ENCODE measurements at places on chromosomes 2 and 18.
A peak's percentile ranks its signal among the peaks of the same experiment; 100 is the strongest.

GRCh38 chr18:13543144-13543543, 183.2 kb downstream of the FAM210A start:
- DNase-seq = no peak

DNA sequence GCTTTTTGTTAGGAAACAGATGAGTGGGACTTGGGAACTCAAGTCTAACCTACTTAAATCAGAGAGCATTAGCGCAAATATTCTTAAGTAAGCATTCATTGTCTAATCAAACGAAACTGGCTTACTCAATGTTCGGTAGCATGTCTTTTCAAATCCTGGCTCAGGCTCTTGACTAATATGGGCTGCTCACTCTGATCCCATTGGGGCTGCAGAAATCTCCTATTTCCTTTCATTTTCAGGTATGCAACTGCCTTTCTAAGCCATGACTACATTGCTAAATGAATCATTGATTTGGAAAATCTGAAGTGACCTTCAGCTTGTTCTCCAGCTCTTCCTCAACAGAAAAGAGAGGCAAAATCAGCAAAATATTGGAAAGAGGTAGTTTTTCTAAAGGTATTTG, 2084.4 kb upstream of the PIK3C3 start:
- DNase-seq = no peak

DNA sequence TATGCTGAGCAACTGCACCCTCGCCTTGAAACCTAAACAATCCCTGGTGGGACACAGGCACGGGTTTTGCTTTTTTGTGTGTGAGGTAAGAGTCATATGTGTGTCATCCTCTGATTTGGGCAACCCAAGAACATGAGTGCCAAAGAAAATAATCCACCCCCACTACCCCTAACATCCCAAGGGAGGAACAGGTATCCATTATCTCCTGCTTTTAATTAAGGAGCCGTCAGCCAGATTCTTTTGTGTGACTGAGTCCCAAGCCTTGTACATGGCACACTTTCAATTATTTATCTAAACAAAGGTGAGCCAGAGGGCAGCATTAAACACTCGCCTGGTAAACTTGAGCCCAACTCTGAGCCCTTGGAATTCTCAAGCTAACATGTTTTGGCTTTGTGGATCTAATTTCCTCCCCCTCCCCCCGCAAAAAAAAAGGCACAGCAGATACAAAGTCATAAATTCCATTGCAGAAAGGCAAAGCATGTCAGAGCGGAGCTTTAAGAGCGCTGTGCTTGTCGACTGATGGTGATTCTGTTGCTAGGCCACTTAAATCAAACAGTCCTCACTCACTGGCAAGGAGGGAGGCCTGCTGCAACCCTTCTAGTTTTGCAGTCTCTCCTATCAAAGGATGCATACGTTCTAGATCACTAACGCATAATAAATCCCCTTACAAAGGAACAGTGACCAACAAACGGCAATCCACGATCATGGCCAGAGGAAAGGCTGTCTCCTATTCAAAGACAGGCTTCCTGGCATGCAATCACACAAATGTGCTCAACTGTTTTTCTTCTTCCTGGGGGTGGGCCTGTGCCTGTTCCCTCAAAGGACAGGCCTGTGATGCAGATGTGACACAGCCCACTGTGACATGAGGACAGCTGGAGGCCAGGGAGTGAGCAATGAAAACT, 143.5 kb upstream of the LMAN1 start:
- peak; percentile 83 for DNase-seq

DNA sequence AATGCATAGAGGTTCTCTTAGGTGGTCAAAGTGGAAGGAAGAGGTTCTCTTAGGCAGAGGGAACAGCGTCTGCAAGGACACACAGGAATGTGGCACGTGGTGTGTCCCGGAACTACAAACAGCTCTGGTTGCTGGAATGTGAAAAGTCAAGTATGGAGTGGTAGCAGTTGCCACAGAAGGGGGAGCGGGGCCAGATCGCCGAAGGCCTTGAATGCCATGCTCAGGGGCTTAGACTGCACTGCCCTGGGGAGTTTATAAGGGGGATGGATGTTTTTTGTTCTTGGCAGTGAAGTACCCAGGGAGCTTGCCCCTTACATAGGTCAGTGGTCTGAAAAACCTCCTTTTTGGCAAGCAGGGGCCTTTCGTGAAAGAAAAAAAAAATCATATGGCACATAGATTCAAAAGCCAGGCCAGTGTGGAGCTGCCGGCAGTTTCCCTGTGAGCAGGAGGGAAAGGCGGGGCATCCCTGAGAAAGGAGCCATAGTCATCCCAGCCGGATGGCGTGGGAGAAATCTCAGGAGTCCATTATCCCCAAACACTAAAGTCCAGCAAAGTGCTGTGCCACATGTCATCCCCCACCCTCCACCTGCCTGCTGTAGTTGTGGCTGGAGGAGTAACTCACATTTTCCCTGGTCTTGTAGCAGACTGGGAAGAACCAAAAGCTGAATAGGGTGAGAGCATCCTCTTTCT, 45.4 kb downstream of the GORASP2 start:
- DNase-seq = peak; percentile 61

DNA sequence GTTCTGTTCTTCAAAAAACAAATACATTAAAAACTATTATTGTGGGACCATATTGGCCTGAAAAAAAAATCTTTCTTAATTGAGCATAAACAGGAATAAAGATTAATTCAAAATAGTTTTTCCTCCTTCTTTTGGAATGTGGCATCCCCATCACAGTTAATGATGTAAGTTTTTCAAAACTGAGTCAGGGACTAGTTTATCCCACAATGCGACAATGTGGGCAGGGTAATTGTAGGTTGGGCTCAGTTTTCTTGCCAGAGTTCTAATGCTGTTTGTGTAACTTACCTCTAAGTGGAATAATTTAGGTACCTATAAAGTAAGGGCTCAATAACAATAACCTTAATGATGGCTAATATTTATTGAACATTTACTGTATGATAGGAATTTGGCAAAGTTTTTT, 82.0 kb downstream of the PMS1 start:
- peak; percentile 38 for DNase-seq

DNA sequence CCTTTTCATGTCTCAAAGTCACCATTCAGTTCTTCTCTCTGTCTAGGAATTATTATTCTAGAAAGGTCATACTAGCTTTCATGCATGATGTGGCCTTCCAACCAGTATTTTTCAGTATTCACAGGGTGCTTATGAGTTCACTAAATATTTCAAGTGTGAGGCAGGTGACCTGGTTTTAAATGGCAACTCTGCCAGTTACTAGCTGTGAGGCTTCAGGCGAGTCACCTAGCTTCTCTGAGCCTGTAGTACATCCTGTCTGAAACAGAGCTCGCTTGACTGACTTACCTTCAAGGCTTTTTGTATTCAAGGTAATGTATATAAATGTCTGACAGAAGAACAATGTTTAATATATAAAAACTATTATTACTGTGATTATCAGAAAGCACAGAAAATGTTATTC, 19.4 kb upstream of the ACVR1 start:
- peak; percentile 14 for DNase-seq

DNA sequence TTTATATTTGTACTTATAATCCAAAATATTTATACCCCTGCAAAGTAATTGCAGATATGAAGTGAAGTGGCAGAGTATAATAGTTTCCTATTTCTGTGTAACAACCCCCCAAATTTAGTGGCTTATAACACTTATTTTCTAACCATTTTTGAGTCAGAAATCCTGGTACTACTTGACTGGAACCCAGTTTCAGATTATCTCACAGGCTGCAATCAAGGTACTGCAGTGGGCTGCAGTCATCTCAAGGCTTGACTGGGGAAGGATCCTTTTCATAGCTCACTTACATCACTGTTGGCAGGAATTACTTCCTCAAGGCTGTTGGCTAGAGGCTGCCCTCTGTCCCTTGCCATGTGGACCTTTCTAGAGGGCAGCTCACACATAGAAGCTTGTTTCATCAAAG, 558.2 kb upstream of the PKDCC start:
- DNase-seq = no peak

GRCh38 chr2:68426848-68427579, 40.1 kb downstream of the FBXO48 start:
- no peak for DNase-seq

DNA sequence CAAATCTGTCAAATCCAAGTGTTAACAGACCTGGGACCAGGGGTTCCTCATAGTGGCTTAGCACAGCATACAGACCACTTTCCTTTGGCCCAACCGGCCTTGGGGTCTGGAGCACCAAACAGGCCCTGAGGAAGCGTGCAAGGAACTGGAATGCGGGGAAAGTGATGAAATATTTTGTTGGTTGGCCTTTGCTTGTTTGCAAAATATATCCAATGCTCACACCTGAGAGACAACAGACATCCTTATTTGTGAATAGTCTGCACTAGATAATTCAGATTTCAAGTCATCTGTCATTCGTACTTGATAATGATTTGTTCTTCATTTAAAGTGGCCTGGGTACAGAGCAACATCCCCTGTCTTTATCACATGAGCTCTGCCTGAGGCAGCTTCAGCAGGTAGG, 43.5 kb downstream of the ABCG8 start:
- no peak for DNase-seq
